ENCODE measurements at places on chromosomes 4 and X.

- DNase-seq: no peak
Measured at GRCh38 chr4:75985116-75985515, 5.6 kb downstream of the SDAD1 start.

GRCh38 chrX:15242899-15243555 lies 26.9 kb downstream of the ASB9 start:
- DNase-seq: no peak

DNA sequence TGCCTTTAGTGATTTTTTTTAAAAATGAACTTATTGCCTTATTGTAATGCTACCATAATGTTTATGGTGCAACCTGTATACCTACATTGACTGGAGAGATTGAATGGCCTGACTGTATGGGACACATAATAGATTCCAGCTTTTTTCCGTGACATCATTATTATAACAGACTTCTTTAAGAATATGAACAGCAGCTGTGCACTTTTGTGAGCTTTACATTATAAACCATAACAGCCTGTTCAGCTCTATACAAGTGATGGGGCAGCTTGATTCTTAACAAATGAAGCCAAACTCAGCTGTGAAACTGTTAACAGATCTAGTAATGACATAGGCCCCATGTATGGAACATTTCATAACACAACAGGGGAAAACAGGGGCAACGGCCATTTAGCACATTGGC lies 187.0 kb downstream of the BMPR1B start:
- DNase-seq: no peak

DNA sequence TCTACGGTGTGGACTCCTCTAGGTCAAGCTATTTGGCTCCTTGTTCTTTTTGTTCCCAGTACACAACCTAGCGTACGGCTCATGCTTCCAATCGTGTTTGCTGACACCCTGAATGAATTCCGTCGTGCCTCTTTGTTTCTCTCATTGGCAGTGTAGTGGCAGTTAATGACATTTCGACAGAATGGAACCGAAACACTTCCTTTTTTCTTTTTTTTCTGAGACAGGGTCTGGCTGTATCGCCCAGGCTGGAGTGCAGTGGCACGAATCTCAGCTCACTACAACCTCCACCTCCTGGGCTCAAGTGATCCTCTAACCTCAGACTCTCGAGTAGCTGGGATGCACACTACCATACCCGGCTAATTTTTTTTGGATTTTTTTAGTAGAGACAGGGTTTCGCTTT lies 113.3 kb upstream of the ATP6AP2 start:
- no peak for DNase-seq

GRCh38 chr4:143511906-143512305 lies 1.6 kb upstream of the SMARCA5 start:
- DNase-seq: no peak

- no peak for DNase-seq
Measured at GRCh38 chr4:112312610-112313239, 15.6 kb downstream of the ALPK1 start.

DNA sequence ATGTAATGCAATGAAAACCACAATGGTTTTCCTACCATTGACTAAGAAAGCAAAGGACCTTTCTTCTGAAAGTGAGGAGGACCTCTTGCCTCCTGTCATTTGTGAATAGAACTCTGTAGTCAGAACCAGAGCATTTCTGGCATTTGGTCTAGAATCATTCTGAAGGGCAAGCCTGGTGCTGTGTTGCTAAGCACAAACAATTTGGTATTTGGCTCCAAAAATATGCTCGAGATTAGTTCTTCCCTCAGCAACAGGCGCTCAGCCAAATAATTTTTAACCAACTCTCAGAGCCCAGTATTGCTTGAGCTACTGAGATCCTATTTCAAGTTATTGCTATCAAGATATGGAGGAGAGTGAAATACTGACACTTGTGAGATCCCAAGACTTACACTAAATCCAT lies 71.0 kb downstream of the SNCA start:
- no peak for DNase-seq

GRCh38 chr4:145071560-145071959 lies 26.4 kb downstream of the ANAPC10 start:
- DNase-seq: no peak

- DNase-seq: no peak
Measured at GRCh38 chr4:115675719-115676118, 562.3 kb upstream of the NDST4 start.

DNA sequence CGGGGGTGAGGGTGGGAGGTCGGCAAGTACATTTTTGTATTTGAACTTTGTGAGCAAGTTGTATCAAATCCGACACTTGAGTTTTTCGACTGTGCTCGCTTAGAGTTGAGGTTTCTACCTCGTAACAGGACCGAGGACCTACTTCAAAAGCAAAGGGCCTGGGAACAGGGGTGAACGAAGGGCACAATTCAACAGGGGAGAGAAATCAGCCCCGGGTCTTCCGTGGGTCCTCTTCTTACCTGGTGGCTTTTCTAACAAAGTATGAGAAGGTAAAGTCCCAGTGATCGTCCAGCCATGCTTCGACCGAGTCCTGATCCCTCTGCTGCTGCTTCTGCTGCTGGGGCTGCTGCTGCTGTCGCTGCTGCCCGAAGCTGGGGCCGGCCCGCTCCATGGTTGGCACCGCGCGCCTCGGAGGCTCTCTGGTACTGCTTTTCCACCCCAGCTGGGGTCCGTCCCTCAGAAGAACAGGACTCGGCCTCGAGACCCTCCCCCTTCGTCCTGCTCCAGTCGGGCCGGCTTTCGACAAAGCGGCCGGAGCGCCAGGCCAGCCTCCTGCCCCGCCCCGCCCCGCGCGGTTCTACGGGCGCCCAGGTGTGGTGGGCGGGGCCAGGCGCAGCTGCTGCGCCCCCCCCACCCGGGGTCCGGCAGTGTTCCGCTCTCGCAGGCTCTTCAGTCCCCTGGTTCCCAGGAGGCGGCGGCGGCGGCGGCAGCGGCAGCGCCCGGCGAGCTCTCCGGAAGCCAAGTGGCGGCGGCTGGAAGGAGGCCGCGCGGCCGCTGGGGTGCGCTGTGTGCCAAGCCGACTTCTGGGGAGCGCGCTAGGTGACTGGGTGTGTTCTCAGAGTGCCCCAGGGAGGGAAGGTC lies at the start of gene PDE5A:
Gene PDE5A (minus strand): TSS at position 524 of the 861 bp plus-strand sequence. CDS start 133 bp downstream, at position 391.
- peak; percentile 55 for DNase-seq

DNA sequence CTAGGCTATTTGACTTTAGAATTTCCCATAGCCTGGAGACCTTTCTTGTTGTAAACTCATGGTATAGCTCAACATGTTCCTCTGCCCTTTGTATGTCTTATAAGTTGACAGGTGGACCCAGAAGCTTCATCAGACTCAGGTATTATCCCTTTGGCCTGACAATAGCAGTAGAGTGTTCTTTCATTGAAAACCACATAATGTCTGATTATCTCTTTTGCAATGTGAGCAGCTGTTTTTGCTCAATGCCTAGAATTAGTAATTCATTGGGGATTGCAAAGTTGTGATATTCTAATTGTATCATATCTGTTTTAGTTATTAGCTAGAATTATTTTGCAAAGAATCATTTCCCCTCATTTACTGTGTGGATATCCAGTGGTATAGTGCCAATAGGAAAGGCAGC lies 27.5 kb downstream of the TBC1D19 start:
- DNase-seq: no peak

DNA sequence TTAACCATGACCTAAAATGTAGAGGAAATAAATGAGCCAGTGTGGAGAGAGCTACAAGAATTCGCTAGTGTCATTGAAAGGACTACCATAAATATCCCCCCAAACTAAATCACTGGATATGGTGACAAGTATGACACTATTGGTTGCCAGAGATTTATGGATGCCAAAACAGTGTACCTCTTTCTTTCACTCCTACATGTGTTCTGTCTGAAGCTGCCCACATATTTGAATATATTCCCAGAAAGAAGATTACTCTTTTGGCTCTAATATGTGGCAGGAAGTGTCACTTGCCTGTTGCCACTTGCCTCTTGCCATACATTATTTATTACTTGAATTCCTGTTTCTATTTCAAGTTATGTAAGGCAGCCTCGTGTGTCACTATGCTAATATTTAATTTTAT lies 1573.6 kb downstream of the TECRL start:
- no peak for DNase-seq

DNA sequence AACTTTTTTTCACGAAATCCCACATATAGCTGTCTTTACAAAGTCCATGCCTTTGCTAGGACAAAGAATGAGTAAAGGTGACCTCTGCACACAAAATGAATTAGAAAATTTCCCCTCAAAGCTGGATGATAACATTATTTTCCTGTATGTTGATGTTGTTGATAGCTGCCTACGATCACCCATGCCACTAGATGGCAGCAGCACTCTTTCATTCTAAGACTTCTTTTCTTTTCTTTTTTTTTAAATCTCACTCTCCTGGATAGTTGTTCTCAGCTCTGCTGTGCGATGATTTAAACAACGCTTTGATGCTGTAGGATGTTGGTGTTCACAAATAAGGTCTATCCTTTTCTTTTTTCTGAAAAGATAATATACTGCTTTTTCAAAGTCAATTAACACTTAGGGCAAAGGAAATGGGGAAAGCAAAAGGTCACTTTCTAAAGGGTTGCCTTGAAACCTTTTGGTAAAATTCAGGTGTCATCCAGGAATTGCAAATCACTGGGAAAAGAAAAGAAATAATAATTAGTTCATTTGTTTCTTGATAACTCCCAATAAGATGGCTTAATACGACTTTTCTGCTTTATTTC lies 266.8 kb downstream of the C4orf33 start:
- no peak for DNase-seq

DNA sequence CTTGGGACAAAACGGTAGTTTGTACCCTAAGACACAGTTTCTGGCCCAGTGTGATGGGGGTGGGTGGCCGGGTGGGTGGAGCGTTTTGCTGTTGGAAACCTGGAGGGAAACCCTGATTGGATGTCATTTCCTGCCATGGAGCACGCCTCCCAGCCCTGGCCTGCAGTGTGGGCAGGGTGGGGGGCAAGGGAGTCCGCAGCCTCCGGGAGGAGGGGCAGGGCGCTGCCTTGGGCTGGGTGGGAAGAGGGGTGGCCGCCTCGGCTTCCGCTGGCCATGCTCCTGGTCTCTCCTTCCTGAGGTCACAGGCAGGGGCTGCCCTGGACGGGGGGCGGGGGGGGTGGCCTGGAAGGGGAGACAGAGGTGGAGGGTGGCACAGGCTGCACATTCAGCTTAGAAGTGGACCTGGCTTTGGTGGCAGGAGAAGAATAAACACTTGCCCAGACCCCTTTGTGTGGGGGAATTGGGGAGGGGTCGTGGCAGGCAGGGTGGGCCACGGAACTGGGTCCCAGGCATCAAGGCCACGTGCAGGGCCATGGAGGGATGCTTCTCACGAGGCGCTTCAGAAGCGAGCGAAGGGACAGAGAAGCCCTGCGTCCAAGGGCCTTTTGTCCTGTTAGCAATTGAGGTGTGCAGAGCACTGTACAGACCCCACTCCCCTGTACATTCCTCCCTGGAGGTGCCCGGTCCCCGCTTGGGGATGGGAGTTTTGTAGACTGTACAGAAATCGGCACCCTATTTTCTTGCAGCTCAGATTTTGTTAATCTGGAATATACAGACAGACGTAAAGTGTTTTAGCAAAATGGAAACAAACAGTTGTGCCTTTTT lies 6.2 kb downstream of the NAT8L start:
- no peak for DNase-seq

- no peak for DNase-seq
Measured at GRCh38 chr4:10529291-10530136, 72.3 kb upstream of the ZNF518B start.

- no peak for DNase-seq
Measured at GRCh38 chr4:156237231-156237630, 283.6 kb upstream of the CTSO start.

GRCh38 chrX:24369816-24370215 lies 9.4 kb downstream of the SUPT20HL1 start:
- no peak for DNase-seq

DNA sequence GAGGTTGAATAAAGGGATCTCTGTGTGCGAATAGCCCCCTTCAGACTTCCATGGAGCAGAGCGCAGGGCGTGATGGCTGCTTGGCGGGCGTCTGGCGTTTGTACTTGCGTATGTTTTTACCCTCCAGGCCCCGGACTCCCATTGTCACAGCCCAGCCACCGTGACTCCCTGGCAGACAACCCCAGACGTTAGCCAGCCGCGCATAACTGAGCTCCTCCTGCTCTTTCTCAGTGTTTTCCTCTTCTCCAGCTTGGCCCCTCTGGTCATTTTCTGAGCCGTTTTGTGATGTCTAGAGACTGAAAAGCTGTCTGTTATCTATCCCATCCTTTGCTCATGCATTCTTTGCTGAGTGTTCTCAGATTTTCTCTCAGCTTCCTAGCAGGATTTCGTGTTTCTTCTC lies 54.3 kb downstream of the IGFBP7 start:
- DNase-seq: no peak

DNA sequence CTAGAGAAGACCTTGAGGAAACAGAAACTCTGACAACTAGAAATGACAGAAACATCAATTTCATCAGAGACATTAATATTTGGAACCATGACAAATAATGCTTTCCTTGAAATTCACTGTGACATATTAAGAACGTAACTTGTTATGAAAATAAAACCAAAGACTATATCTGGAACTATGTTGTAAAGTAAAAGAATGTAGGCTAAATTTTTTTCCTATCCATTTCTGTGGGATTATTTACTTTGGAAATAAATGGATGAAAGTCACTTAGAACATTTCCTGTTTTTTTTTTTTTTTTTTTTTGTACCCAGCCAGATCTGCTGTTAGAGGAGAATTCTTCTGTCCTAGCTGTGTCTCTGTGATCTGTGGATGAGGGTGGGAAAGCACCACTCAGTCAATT lies 255.9 kb downstream of the SPRY1 start:
- DNase-seq: no peak

GRCh38 chr4:45119376-45119775 lies 393.0 kb upstream of the GNPDA2 start:
- DNase-seq: no peak

DNA sequence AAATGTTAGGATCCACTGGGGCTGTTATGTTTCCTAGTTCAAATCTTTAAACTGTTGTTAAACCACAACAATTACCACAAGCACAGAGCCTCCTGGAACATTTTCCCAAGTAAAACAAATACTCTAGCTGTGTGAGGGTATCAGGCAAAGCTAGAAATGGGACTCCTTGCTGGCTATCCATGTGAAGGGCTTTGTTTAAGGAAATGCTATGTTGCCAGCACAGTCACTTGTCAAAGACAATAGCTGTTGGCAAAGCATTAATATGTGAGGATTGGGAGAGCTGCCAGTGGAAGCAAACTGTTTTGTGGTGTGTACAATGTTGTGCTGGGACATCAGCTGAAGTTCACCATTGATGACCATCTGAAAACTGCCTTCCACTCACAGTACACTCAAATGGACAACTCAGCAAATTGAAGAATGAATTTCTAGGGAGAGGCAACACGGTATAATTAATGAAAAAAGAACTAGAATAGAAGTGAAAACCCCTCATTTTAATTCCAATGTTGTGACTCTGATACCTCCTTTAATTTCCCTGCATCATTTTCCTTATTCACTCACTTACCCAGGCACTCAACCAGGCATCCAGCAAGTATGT lies 100.8 kb downstream of the ANXA3 start:
- DNase-seq: no peak

All from stimulated activated CD4-positive, alpha-beta T cell treated with anti-CD3 and anti-CD28 coated beads, Interleukin-1b, Interleukin-23, amount 100 ng/mL, for 1 hour (primary cell).